ENCODE measurements at places on chromosomes 16 and 17. TPM values are rescaled to one million over a fixed set of nuclear protein-coding genes. Genes with fewer than 3 reads are reported as not detected.

DNA sequence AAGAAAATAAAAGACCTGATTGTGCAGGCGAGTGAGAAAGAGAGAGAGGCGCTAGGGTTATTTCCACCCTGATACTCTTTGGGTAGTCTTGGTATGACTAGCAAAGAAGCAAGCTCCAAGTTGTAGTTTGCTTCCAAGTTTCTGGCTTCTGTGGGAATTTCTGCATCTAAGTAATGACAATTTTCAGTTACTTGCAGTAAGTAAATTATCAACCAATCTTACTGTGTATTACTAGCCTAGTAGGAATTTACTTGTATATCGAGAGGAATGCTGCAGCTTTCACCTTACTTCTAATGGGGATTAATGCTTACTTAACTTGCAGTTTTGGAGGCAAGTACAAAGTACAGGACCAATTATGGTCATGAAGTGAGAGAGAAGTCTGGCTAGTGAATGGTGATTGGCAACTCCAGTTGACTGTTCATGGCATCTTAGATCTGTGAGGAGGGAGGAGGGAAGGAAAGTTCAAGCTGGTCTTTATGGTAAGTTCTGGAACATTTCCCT is 31.9 kb downstream of the TENT4B start:
- DNase-seq = no peak

GRCh38 chr16:67563708-67564468 is 1.6 kb downstream of the CTCF start:
- peak; percentile 83 for DNase-seq

PERCC1 gene
- total RNA-seq = not detected

- no peak for DNase-seq
These were observed 8.0 kb downstream of the PHAF1 start for GRCh38 chr16:67117716-67118115.

GRCh38 chr17:46063241-46063640 is 64.2 kb downstream of the STH start:
- peak; percentile 85 for DNase-seq

DNA sequence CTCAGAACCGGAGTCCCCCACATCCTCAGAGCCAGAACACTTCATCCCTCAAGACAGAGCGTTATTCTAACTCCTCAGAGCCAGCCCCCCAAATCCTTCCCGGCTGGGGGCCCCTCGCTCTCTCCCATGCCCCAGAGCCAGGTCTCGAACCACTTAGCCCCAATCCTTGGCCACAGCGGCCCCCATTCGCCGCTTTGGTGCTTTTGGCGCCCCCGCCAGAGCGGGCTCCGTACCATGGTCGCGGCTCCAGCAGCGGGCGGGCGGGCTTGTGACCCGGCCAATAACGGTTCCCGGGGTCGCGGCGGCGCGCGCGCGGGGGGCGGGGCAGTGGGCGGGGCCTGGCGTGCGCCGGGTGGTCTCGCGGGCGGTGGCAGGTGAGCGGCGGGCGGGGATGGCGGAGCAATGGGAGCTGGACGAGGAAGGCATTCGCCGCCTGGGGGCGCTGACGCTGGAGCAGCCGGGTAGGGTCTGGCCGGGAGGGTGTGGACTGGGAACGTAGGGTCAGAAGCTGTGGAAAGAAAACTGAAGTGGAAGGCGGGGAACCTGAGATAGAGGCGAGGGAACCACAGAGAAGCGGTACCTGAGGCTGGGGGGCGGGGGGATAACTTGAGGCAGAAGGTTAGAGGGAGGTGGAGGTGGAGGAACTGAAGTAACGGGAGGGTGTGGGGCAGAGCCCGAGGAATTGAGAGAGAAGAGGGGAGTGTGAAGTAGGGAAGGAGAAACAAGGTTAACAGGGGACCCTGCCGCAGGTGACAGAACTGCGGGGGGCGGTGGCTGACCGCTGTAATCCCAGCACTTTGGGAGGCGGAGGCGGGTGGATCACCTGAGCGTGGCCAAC is at the start of the genes KCTD19 and LRRC36:
TSS of gene KCTD19 (minus strand) at position 270 of the 838 bp plus-strand sequence. CDS start at position 236, 34 bp downstream.
TSS of gene LRRC36 (plus strand) at position 344 of the 838 bp plus-strand sequence. CDS start at position 392, 48 bp downstream.
- DNase-seq = no peak

DNA sequence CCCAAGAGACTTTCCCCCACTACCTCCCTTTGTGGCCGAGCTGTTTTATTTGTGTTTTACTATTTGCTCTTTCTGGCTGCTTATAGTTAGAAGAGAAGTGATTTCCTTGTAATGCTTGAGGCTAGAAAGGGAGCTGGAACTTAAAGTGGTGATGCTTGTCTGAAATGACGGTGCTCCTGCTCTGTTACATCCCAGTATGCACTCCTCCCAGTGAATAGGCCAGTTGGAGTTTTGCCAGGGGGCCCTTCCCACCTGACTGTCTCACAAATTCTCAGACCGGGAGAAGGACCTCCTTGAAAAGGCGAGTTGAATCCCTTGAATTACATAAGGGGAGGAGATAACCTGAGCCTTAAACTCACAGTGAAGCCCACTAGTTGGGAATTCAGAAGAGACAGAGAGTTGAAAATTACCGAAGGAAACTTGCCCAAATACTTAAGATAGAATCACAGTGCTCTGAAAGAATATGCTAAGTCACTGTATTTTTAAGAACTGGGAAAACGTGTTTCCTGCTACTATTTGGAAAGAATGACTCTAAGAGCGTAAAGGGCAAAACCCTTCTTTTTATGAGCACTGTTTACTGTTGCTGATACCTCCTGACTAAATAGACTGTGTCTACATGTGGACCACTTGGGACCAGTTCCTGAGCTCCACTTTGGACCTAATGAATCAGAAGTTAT is 84.7 kb upstream of the CLEC3A start:
- no peak for DNase-seq

TMEM88 gene
- total RNA-seq = 0.64 TPM

- no peak for DNase-seq
These were observed 18.4 kb downstream of the CNTNAP1 start for GRCh38 chr17:42700586-42701289.

BFAR gene
- total RNA-seq = 32.5 TPM

GRCh38 chr16:67017421-67017750 is 11.6 kb upstream of the CBFB start:
- no peak for DNase-seq

DNA sequence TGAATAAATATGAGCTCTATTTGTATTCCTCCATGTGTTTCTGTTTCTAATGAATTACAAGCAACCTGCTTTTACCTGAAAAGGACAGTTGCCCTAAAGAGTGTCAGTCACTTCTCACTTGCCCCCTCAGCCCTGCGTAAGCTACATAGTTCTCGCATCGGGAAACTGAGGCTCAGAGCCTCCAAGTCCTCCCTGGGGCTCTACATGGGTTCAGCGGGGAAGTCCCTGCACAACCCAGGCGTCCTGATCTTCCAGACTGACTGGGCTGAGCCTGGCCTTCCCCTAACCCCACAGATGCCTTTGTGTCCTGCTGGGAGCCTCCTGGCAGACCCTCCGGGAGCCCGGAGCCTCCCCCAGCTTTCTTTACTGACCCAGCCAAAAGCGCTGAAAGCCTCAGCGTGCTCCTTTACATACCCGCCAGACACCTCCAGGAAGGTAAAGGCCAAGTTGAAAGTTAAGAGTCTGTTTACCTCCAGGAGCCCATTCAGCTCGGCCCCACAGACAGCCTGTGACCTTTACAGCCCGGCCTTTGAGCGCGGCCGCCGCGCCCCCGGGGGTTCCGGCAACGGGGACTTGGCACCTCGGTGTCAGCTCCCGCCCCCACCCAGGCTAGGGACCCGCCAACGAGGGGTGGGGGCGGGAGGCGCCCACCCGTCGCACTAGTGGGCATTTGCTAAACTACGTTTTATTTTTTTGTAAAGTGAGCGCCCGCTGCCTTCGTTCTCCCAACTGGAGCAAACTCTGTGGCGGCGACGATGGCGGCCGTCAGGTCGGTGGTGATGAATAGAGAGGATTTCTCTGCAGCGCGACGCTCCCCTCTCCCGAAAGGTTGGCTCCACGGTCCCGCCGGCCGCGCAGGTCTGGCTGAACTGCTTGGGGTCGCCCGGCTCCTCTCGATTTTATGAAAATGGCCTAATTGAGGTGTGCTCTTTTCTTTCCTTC is 4.4 kb upstream of the HOXB13 start:
- no peak for DNase-seq

- no peak for DNase-seq
These were observed 8.7 kb downstream of the GPRC5B start for GRCh38 chr16:19875900-19876299.

DNA sequence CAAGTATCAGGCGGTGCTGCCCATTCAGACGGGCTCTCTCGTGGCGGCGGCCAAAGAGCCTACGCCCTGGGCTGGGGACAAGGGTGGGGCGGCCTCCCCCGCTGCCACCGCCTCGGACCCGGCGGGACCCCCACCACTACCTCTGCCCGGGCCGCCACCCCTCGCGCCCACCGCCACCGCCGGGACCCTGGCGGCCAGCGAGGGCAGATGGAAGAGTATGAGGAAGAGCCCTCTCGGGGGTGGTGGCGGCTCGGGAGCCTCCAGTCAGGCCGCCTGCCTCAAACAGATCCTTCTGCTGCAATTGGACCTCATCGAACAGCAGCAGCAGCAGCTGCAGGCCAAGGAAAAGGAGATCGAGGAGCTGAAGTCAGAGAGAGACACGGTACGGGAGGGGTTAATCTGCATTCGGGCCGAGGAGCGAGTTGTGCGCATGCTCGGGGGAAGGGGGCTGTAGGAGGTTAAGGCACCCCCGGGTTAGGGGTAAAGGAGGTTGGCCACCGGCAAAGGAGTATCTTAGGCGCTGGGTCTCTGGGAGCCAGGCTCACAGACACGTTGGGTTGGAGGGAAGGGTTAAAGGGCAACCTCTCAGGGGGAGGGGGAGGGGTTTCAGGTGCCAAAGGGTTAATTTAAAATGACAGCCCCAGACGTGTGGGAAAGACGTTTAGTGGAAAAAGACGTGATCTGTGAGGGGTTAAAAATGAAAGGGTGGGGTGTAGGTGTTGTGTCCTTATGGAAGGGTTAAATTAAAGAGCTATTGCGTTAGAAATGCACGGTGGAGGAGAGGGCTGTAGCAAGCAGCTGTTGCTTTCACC is 1.4 kb downstream of the MSL1 start:
- no peak for DNase-seq

DNA sequence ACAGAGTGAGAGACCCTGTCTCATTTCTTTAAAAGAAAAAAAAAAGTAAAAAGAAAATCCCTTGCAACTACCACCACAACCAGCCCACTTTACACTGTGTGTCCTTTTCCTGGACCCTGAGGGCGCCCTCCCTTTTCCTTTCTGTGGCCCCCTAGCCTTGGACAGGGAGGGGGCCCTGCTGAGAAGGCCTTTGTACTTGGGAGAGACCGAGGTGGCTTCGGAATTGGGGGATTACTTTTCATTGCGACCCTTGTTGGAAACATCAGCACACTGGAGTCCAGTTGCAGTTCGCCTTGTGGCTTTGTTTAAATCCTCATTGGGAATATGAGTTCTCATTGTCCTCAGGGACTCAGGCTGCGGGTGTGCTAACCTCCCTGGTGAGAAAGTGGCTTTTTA is 9.4 kb upstream of the DNASE1 start:
- no peak for DNase-seq

EIF3C gene
- 175 TPM for total RNA-seq

GRCh38 chr17:72173499-72174116 is 52.8 kb downstream of the SOX9 start:
- DNase-seq = no peak

DNA sequence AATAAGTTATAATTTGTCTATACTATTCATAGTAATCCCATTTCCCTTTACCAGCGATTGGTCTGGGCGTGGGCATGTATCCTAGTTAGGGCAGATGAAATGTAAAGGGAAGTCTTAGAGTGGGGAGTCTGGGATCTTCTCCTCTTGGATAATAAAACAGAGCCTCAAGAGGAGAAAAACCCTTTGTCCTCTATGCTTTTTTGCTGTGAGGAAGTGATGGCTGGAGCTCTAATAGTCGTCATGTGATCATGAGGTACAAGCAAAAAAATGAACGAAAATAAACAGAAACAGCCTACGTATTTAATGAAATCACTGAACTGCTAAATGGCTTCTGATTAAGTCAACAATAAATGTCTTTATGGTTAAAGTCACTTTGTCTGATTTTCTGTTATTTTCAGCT is 26.8 kb downstream of the EFCAB5 start:
- DNase-seq = no peak

GRCh38 chr16:75908331-75909117 is 182.2 kb upstream of the CPHXL start:
- no peak for DNase-seq

DNA sequence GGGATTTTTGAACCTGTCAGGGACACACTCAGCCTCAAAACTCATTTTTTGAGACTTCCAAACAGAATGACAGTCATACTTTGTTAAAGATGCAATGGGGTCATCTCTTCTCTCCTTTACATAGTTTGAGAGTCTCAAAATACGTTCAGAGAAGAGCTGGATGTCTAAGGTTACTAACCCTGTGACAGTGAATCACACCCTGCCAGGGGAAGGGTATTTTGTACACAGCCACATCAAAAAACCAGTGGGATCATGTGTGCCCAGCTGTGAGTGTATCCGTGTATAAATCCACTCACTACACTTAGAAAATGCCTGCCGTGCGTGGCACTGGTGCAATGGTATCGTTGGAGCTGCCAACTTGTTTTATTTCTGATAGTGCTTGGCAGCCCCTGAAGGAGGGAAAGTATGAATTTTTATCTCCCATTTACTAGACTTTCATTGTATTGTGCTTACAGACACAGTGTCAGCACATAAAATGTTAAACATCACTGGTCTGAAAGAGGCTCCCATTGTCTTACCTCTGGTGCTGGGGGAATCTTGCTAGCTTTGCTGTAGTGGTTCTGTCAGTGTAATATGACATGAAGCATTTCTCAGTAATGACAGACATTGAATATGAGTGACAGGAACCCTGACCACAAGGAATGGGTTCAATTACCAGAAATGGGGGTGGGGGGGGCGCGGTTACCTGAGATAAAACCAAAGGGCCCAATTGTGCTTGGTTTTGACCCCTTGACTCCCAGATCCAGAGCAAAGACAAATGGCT is 256.3 kb downstream of the FTO start:
- no peak for DNase-seq

DNA sequence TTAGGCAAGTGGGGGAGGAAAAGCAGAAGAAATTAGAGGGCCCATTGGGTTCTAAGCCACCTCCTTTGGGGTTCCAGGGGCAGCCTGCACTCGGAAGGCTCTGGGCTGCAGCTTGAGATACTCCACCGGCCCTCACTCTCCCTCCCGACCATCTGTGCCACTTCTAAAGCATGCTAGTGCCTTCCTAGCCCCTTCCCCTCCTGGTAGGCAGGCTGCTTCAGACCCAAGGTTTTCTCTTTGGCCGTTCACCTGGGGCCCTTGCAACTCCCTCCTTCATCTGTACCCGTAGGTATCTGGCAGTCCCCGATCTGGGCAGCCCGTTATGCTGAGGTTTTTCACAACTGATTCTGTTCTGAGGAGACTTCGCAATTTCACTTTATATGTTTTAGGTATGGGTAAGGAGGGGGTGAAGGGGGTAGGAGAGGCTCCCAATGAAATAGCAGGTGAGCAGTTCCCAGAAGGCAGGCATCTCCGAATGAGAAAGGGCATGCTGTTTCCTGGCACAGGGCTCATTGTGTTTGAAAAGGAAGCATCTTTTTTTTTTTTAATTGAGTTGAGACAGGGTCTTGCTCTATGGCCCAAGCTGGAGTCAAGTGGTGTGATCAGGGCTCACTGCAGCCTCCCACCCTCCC is 98.7 kb downstream of the RAB11FIP4 start:
- no peak for DNase-seq

GRCh38 chr17:34000639-34001038 is 254.4 kb upstream of the CCL2 start:
- DNase-seq = no peak
